ENCODE measurements at places on chromosomes 16 and 17.

- DNase-seq, result no peak
These were observed 5.5 kb upstream of the CDRT4 start for GRCh38 chr17:15472891-15473290.

DNA sequence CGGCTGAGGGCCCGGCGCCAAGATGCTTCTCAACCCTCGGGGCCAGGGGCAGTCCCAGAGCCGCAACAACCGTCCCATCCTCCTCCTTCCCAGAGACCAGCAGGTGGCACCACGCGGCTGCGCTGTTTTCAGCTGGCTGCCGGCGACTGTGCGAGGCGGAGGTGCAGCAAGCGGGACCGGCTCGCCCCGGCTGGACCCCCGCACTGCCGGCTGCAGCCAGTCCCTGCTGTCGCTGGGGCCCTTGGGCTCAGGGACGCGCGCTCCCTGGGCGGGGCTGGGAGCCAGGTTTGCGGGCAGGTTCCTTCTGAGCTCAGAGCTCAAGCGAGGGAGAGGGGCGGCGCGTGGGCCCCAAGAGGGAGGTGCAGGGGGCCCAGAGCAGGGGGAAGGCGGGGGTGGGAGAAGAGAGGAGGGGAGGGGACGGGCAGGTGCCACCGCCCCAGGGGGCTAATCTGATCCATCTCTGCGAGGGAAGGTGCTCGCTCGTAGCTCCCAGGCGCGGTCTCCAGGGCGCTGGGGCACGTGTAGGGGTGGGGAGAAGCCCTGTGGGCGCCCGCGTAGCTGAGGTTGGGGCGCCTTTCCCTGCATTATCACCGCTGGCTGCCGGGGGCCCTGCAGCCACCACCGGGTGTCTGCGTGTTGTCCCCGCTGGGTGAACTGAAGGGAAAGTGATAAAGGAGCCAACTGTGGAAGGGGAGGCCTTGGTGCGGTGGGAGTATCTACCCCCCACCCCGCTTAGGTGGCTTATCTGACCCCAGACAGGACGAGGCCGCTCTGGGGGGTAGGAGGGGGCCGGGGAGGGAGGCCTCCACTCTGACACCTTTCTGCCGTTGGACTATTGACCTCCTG, 24.2 kb downstream of the STAT5A start:
- DNase-seq, result peak; percentile 81

- DNase-seq, result no peak
These were observed 56.8 kb upstream of the SCNN1B start for GRCh38 chr16:23245268-23245667.

DNA sequence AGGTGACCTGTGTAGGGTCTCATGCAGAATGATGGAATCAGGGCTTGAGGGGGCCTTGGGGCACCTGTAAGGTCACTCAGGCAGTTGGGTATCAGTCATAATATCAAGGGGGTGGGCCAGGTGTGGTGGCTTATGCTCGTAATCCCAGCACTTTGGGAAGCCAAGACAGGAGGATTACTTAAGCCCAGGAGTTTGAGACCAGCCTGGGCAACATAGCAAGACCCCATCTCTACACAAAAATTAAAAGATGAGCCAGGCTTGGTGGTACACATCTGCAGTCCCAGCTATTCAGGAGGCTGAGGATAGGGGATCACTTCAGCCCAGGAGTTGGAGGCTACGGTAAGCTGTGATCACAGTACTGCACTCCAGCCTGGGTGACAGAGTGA, 7.5 kb downstream of the ERN2 start:
- DNase-seq, result no peak

GRCh38 chr17:65177901-65178300, 40.7 kb downstream of the RGS9 start:
- DNase-seq, result no peak

GRCh38 chr17:79608624-79608959, 2.3 kb downstream of the RBFOX3 start:
- DNase-seq, result no peak
